Activated T-cell treated with anti-CD3 and anti-CD28 coated beads, Interleukin-2, amount 50 U/mL, for 1 hour (primary cell): ENCODE measurements at places on chromosomes 7 and 10.

GRCh38 chr7:32574626-32575025 is 79.3 kb downstream of the AVL9 start:
- DNase-seq: no peak

DNA sequence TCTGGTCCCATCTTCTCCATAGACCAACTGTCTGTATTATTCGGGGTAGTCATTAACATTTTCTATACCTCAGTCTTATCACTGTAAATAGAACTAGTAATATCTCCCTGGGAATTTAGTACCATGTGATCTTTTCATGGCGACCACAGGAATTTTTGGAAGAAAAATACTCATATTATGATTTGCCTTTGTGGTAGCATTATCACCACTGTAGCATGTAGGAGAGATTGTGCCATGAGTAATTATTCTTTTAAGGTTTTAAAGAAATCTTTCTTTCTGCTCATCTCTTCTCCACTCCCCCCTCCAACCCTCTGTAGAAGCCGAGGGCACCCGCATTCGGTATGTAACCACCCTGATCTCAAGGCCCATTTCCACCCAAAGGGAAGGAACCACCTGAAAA is 25.0 kb downstream of the ZNF365 start:
- DNase-seq: no peak

- no peak for DNase-seq
Observed at GRCh38 chr7:1727812-1728570, 57.9 kb downstream of the ELFN1 start.

- DNase-seq: no peak
Observed at GRCh38 chr7:129875745-129876411, 76.9 kb downstream of the UBE2H start.

- no peak for DNase-seq
Observed at GRCh38 chr10:68155615-68156210, 46.4 kb downstream of the MYPN start.
